ENCODE measurements at places on chromosomes 7 and 10. TPM values are rescaled to one million over a fixed set of nuclear protein-coding genes. Genes with fewer than 3 reads are reported as not detected.

VWDE gene
- total RNA-seq, result 0.07 TPM

HIBADH gene
- total RNA-seq, result 41.9 TPM

FAM241B gene
- not detected for total RNA-seq

EBLN1 gene
- total RNA-seq, result not detected

RNF133 gene
- 1.1 TPM for total RNA-seq

HTR5A gene
- not detected for total RNA-seq

TMEM120A gene
- 33.8 TPM for total RNA-seq

GARS1 gene
- 159 TPM for total RNA-seq

AGMO gene
- total RNA-seq, result not detected

FAM131B gene
- 1.2 TPM for total RNA-seq

SLC13A4 gene
- total RNA-seq, result not detected

MYH16 gene
- 0.53 TPM for total RNA-seq

PHKG1 gene
- total RNA-seq, result 0.59 TPM

OR2A7 gene
- 0.07 TPM for total RNA-seq

TRIL gene
- 0.33 TPM for total RNA-seq

CPVL gene
- not detected for total RNA-seq

ASL gene
- total RNA-seq, result 69.8 TPM

PRSS2 gene
- total RNA-seq, result not detected

MLXIPL gene
- total RNA-seq, result not detected

GSAP gene
- total RNA-seq, result 2.6 TPM

SCIN gene
- 0.18 TPM for total RNA-seq

C10orf105 gene
- not detected for total RNA-seq

GNGT1 gene
- not detected for total RNA-seq

CARD11 gene
- 18.4 TPM for total RNA-seq

HSPA12A gene
- 0.13 TPM for total RNA-seq

HOXA9 gene
- 0.18 TPM for total RNA-seq

IQCE gene
- total RNA-seq, result 7.1 TPM

LRIT1 gene
- not detected for total RNA-seq

SLC13A1 gene
- not detected for total RNA-seq

PAPOLB gene
- total RNA-seq, result 0.04 TPM

TMEM213 gene
- not detected for total RNA-seq

CHRM2 gene
- total RNA-seq, result not detected

LRRC61 gene
- total RNA-seq, result 0.07 TPM

CALHM2 gene
- 15.7 TPM for total RNA-seq

MPP7 gene
- 0.07 TPM for total RNA-seq

C10orf53 gene
- not detected for total RNA-seq

CUZD1 gene
- 0.99 TPM for total RNA-seq

HOXA5 gene
- total RNA-seq, result 13.1 TPM

KBTBD2 gene
- 59.3 TPM for total RNA-seq

GIMAP5 gene
- 4.4 TPM for total RNA-seq

HDAC9 gene
- 4.7 TPM for total RNA-seq

WEE2 gene
- total RNA-seq, result not detected

MYL10 gene
- total RNA-seq, result not detected

DCLRE1C gene
- total RNA-seq, result 7.5 TPM

AGR3 gene
- total RNA-seq, result not detected

FOXI2 gene
- total RNA-seq, result not detected

NUPR2 gene
- total RNA-seq, result not detected

WNT8B gene
- not detected for total RNA-seq

LRRC18 gene
- total RNA-seq, result not detected

BTBD16 gene
- not detected for total RNA-seq

CCDC3 gene
- total RNA-seq, result 0.66 TPM

BMPER gene
- total RNA-seq, result 0.46 TPM

WDFY4 gene
- 7.1 TPM for total RNA-seq

VENTX gene
- total RNA-seq, result not detected

Measured in pulmonary artery endothelial cell (primary cell).